ENCODE measurements at places on chromosomes 11 and 22. TPM values are rescaled to one million over a fixed set of nuclear protein-coding genes. Genes with fewer than 3 reads are reported as not detected.

Gene ELF5
- total RNA-seq, result not detected

Gene OR5P2
- not detected for total RNA-seq

Gene GRIA4
- total RNA-seq, result not detected

Gene C11orf87
- total RNA-seq, result not detected

Gene GLYATL1
- total RNA-seq, result not detected

Gene KRTAP5-8
- not detected for total RNA-seq

Gene OR52H1
- total RNA-seq, result not detected

Gene GAS2
- total RNA-seq, result 0.86 TPM

Gene FAM83F
- total RNA-seq, result not detected

Gene LRRC74B
- not detected for total RNA-seq

Gene TBX1
- 4.1 TPM for total RNA-seq

Gene CCDC34
- 27.9 TPM for total RNA-seq

Gene TRIOBP
- total RNA-seq, result 24.9 TPM

Gene CHID1
- total RNA-seq, result 75.7 TPM

Gene DGCR2
- 25.4 TPM for total RNA-seq

Gene PARVA
- 26.3 TPM for total RNA-seq

Gene FOLR3
- total RNA-seq, result 0.18 TPM

Gene KCNJ5
- not detected for total RNA-seq

Gene THY1
- 14.7 TPM for total RNA-seq

Gene TYR
- not detected for total RNA-seq

Gene DEUP1
- not detected for total RNA-seq

Gene BIRC3
- total RNA-seq, result 57.4 TPM

Gene NDUFV1
- 145 TPM for total RNA-seq

Gene CENPM
- 33.0 TPM for total RNA-seq

Gene CRYAB
- total RNA-seq, result 20.7 TPM

Gene EIF4G2
- 660 TPM for total RNA-seq

Gene RAB39A
- 0.61 TPM for total RNA-seq

Gene SCUBE1
- total RNA-seq, result 0.18 TPM

Gene FRMD8
- total RNA-seq, result 51.4 TPM

Gene RBMXL2
- total RNA-seq, result not detected

Gene OR2D2
- not detected for total RNA-seq

Gene SREBF2
- total RNA-seq, result 27.8 TPM

Gene LRFN4
- 105 TPM for total RNA-seq

Gene TCF20
- total RNA-seq, result 16.7 TPM

Gene LRP4
- 7.3 TPM for total RNA-seq

Gene SLC1A2
- 0.12 TPM for total RNA-seq

Gene ALDH3B2
- 0.06 TPM for total RNA-seq

Data from A549 treated with dexamethasone at 1 μM for 4 hours (cell line).